ENCODE measurements at places on chromosomes 6 and 20.

DNA sequence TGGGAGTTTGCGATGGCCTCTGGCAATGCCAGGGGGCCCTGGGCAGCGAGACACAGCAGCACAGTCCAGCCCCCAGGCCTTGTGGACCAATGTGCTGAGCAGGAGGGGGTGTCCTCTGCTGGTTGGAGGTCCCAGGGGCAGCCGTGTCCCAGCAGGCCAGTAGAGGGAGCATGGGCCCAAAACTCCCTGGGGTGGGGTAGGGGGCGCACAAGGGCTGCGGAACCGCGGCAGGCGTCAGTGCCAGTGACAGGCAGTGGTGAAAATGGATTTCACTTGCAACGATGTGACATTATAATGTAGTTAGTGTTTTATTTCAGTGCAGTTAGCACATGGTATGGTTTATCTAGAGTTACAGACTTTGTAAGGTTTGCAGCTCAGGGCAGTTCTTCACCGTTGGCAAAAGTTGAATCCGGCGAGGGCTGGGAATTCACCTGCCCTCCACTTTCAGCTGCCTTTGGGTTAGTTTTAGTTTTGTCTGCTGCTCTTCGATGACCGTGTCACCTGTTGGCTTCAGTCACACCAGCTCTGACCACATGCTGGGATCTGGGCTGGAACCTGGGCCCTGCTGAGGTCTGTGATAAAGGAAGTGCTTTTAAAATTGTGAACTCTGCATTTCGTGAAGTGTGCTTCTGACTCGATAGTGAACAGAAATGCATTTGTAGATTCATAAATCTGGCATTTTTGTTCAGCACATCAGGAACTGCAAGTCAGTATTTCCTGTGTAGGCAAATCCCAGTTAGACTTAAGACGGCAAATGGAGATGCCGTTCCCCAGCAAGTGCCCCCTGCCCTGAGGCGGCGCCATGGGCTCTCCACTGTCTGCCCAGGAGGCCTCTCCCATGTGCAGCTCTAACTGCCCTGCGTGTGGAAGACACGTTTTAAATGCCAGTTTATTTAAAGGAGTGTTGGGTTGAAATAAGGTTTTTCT is 46.8 kb downstream of the PYGB start:
- peaks cover 9% of the 10 kb centered on the region for H3K36me3 ChIP-seq
- no peaks in the 10 kb centered on the region for H3K4me1 ChIP-seq
- H3K27ac ChIP-seq: no peak overlapping the region
- DNase-seq: peak; percentile 54
- no peaks in the 10 kb centered on the region for H3K27me3 ChIP-seq
- no peak overlapping the region for H3K4me3 ChIP-seq

GRCh38 chr6:143559051-143559660 is 47.6 kb upstream of the FUCA2 start:
- no peak overlapping the region for H3K4me3 ChIP-seq
- no peaks in the 10 kb centered on the region for H3K36me3 ChIP-seq
- H3K27me3 ChIP-seq: no peaks in the 10 kb centered on the region
- DNase-seq: no peak
- H3K27ac ChIP-seq: no peak overlapping the region

DNA sequence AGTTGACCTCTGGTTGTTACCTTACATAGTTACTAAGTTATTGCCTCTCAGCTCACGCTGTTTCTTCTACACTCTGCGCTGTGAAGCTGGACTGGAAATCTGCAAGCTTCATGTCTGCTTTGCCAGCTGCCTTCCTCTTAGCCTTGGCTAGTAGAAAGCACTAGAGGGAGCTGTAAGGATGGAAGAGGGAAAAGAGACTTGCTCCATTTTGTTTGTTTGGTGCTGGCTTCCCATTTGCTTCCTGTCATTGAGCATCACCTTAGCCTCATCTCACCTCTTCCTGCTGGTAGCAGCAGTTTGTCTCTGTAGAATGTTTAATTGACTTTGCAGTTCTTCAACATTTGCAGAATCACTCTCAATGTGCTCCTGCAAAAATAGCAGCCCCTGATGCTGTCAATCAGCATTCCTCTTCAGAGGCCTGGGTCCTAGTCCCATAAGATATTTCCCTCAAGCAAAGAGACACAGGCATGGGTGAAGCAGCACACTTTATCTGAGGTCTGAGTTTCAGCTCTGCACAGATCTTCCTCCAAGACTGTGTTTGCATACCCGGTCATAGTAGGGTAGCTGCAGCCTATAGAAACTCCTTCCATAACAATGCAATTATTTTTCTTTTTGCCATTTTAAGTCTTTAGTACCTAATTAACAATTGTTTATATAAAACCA is 302.2 kb upstream of the EPHA7 start:
- H3K36me3 ChIP-seq: no peaks in the 10 kb centered on the region
- H3K27me3 ChIP-seq: no peaks in the 10 kb centered on the region
- no peaks in the 10 kb centered on the region for H3K4me1 ChIP-seq
- no peak overlapping the region for H3K27ac ChIP-seq

- no peaks in the 10 kb centered on the region for H3K27me3 ChIP-seq
- H3K4me1 ChIP-seq: no peaks in the 10 kb centered on the region
- H3K4me3 ChIP-seq: no peak overlapping the region
- DNase-seq: no peak
- H3K36me3 ChIP-seq: no peaks in the 10 kb centered on the region
Observed at GRCh38 chr20:37411408-37412219, 65.7 kb downstream of the SRC start.

DNA sequence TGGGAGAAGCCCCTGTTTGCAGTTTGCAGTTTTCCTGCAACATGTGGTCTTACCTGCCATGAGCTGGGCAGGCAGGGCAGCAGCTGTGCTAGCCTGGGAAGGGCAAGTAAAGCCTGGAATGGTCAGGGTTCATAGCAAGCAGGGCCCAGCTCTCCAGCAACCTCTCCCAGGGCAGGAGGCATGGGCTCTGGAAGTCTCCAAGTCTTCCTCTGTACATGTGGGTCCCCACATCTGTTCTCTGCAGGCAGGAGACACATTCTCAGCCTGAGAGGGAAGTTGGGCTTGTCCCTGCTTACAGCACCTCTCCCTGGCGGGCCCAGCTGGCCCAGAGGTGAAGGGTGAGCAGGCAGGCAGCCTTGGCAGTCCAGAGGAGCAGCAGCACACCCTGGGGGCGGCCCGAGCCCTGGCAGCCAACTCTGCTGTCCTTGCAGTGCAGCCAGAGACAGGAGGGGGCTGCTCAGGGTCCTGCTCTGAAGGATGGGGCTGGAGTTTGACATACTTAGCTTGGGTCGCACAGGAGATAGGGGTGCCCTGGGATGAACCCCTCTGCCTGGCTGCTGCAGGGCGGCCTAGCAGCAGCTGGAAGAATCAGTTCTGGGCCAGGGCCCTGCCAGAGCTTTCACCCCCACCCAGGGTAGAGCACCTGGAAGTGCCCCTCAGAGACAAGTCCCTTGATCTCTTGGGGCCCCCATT is 176.0 kb downstream of the MRPL14 start:
- no peaks in the 10 kb centered on the region for H3K4me1 ChIP-seq
- DNase-seq: peak; percentile 75
- H3K36me3 ChIP-seq: no peaks in the 10 kb centered on the region

- DNase-seq: no peak
- H3K4me1 ChIP-seq: peaks cover 3% of the 10 kb centered on the region
- H3K4me3 ChIP-seq: peak overlapping the region; percentile 81
- H3K27me3 ChIP-seq: no peaks in the 10 kb centered on the region
Observed at GRCh38 chr6:116254297-116255056, 602 bp upstream of the TSPYL4 start.

DNA sequence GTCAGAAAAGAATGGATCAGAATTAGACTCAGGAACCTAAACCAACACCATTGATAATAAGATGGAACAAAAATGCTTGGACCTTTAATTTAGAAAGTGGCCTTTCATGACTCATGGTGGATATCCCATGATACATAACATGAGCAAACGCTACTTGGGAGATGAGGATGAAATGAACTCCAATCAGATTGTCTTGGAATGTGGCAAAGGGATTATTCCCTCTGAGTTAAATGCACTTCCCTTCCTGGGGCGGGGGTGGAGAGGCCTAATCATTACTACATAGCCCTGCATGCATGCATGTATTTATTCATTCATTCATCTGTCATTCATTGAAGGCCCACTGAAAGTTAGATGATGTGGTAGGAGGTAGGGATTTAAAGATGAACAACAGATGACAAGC is 174.0 kb downstream of the AIG1 start:
- H3K36me3 ChIP-seq: no peaks in the 10 kb centered on the region
- H3K27ac ChIP-seq: no peak overlapping the region
- no peaks in the 10 kb centered on the region for H3K27me3 ChIP-seq
- no peak overlapping the region for H3K4me3 ChIP-seq
- no peak for DNase-seq
